ENCODE measurements at places on chromosomes 4 and X.

DNA sequence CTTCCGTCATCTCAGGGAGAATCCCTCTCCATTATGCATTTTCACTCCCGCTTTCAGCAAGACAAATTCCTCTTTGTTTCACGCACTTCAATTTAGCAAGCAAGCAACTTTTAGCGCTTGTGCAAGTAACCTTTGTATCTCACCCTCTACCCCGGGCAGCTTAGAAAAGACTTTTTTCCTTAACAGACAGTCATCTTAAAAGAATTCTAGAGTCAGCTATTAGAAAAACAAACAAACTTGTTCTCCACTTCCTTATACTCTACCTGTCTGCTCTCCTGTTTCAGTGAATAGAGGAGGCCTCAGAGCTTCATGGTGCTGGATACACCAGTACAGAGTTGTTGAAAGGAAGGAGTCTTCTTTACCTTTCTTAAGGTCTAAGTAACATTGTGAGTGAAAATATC, 12.1 kb downstream of the TIGD2 start:
- no peak for DNase-seq

DNA sequence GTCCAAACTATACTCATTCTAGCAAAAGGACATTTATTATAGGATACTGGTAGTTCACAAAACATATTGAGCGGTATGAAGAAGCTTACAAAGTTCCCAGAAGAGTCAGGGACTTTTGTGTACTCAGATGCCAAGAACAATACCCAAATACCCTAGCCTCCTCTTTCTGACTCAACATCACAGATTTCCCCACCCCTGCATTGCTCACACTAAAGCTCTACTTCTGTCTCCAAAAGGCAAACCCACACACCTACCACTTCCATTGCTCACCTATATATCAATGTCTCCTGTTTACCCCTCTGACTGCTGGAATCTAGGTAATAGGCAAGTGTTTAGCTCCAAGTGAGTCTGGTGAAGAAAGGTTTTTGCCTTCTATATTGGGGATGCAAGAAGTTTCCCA, 100.7 kb upstream of the HCCS start:
- DNase-seq, result no peak

DNA sequence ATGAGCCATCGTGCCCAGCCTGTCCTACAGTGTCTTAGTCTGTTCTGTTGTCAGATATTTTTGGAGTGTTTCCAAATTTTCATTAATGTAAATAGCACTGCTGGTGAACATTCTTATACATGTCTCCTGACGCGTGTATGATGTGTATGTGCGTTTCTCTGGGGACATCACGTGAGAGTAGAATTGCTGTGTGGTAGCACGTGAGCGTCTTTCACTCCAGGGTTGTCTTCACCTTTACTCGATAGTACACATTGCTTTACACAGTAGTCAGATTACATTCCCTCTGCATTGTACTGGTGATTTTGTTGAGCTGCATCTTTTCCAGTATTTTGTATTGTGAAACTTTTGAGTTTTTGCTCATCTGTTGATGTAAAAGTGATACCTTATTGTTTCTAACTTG, 60.0 kb downstream of the ARHGAP10 start:
- no peak for DNase-seq

- DNase-seq, result no peak
These were observed 64.3 kb downstream of the TMEM131L start for GRCh38 chr4:153530284-153530999.

DNA sequence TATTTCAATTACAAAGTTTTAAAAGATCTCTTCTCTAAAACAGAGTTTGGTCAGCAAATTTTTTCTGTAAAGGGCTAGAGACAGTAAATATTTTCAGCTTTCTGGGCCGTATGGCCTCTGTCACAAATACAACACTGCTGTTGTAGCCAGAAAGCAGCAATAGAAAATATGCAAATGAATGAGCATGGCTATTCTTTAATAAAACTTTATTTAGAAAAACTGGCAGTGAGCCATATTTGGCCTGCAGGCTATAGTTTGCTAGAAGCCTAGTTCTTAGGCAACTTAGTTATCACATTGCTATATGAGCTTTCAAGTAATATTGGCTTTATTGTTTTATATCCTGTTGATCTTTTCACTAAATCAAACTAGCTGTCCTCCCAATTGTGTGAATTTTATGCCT, 26.5 kb upstream of the XK start:
- DNase-seq, result no peak

Measured in WTC11 (cell line).